Gastroesophageal sphincter (tissue), 4 donors: ENCODE measurements at places on chromosomes 2 and 18. TPM values are rescaled to one million over a fixed set of nuclear protein-coding genes. Genes with fewer than 3 reads are reported as not detected.
A peak's percentile ranks its signal among the peaks of the same experiment; 100 is the strongest.

The LIPG gene
- total RNA-seq, result 0.77 TPM

The NLRC4 gene
- 2.2 TPM for total RNA-seq

The C2orf81 gene
- 1.4 TPM for total RNA-seq

GRCh38 chr2:193868833-193869232 lies 1674.1 kb upstream of the TMEFF2 start:
- no peaks in the 10 kb centered on the region for H3K36me3 ChIP-seq
- no peak overlapping the region for H3K4me3 ChIP-seq
- no peaks in the 10 kb centered on the region for H3K27me3 ChIP-seq
- no peaks in the 10 kb centered on the region for H3K4me1 ChIP-seq

GRCh38 chr2:118496467-118496866 lies 351.0 kb downstream of the EN1 start:
- H3K36me3 ChIP-seq, result no peaks in the 10 kb centered on the region
- no peak overlapping the region for H3K27ac ChIP-seq
- H3K4me1 ChIP-seq, result no peaks in the 10 kb centered on the region
- H3K4me3 ChIP-seq, result no peak overlapping the region
- H3K27me3 ChIP-seq, result peaks cover 23% of the 10 kb centered on the region

DNA sequence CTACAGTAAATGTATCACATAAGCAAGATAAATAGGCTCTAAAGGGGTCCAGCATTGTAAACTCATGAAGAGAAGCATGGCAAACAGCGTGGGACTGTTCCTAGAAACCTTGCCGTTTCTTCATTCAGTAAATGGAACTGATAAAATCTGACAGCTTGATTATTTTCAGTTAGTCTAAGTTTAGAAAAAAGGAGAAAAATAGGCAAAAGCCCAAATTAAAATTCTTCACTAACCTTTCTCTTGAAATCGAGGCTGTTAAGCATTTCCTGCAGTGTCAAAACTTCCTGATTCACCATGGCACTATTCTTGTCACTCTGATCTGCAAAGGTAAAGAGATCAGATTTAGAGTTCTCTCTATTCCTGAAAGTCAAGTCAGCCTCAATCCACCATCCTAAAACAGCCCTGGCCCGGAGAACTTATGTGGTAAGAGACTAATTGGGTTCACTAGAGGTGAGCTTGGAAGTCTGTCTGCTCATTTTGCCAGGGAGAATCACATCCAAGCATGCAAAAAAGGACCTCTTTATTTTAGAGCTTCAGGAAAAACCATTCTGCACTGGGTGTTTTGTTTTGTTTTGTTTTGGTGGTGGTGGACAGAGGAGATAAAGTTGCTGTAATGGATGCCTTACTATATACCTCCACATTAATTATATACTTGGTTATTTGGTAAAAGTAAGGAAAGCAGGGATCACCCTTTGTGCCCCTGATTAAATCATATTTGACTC lies 52.4 kb upstream of the STAT1 start:
- H3K27me3 ChIP-seq, result no peaks in the 10 kb centered on the region
- no peak overlapping the region for H3K27ac ChIP-seq
- H3K36me3 ChIP-seq, result no peaks in the 10 kb centered on the region
- peaks cover 11% of the 10 kb centered on the region for H3K4me1 ChIP-seq

- no peak overlapping the region for H3K27ac ChIP-seq
- no peak for ATAC-seq
- H3K4me1 ChIP-seq, result no peaks in the 10 kb centered on the region
- no peaks in the 10 kb centered on the region for H3K36me3 ChIP-seq
- no peak overlapping the region for H3K4me3 ChIP-seq
- peaks cover 4% of the 10 kb centered on the region for H3K27me3 ChIP-seq
These were observed 59.3 kb downstream of the CD8B2 start for GRCh38 chr2:106546391-106546990.

DNA sequence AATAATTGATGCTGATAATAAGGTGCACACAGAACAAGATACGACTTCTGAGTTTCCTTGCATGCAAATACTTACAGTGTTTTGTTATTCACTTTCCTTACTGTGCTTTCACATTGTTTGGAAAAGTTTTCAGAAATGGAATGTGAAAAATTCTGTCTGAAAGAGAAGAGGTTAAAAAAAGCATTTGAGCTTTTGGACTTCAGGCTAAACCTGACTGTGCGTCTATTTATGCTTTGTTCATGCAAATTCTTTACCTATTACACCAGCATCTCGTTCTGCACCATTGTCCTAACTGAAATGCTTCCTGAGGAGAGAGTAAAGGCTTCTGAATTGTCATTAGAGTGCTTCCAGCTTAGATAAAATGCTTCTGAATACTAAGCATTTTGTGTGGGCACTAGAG lies 61.4 kb downstream of the LHCGR start:
- no peaks in the 10 kb centered on the region for H3K36me3 ChIP-seq
- peak overlapping the region; percentile 56 for H3K27ac ChIP-seq
- no peak overlapping the region for H3K4me3 ChIP-seq
- peaks cover 29% of the 10 kb centered on the region for H3K4me1 ChIP-seq

DNA sequence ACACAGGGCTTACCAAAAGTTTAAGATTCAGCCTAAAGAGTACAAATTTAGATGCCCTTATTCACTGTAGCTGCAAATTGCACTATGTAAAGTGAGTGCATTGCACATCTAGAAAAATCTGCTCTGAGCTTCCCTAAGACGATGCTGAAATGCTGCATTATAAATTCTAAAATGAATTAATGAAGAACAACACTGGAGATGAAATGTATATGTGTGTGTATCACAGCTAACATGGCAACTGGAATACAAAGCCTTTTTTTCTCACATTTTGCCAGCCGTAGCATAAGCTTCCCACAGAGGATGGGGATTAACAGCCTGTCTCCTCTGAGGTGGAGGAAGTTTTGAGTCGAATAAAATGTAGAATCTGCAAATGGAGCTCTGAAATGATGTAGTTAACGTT lies 338.3 kb upstream of the ZEB2 start:
- no peaks in the 10 kb centered on the region for H3K27me3 ChIP-seq
- H3K4me1 ChIP-seq, result no peaks in the 10 kb centered on the region
- no peak overlapping the region for H3K4me3 ChIP-seq
- H3K36me3 ChIP-seq, result no peaks in the 10 kb centered on the region
- H3K27ac ChIP-seq, result no peak overlapping the region

- H3K36me3 ChIP-seq, result no peaks in the 10 kb centered on the region
- H3K27me3 ChIP-seq, result no peaks in the 10 kb centered on the region
- H3K4me1 ChIP-seq, result no peaks in the 10 kb centered on the region
- no peak overlapping the region for H3K27ac ChIP-seq
- H3K4me3 ChIP-seq, result no peak overlapping the region
These were observed 128.7 kb downstream of the LYPD6B start for GRCh38 chr2:149167001-149167780.

GRCh38 chr2:191638079-191638801 lies 39.7 kb upstream of the NABP1 start:
- H3K4me3 ChIP-seq, result no peak overlapping the region
- no peaks in the 10 kb centered on the region for H3K36me3 ChIP-seq
- no peak for ATAC-seq
- H3K27ac ChIP-seq, result no peak overlapping the region
- H3K4me1 ChIP-seq, result no peaks in the 10 kb centered on the region
